ENCODE measurements at places on chromosomes 3 and 15. TPM values are rescaled to one million over a fixed set of nuclear protein-coding genes. Genes with fewer than 3 reads are reported as not detected.

Gene FBXL22
- not detected for total RNA-seq

Gene CCDC13
- total RNA-seq = 0.45 TPM

Gene ZSCAN29
- total RNA-seq = 40.5 TPM

Gene SFMBT1
- 24.0 TPM for total RNA-seq

Gene IRAK2
- total RNA-seq = 0.85 TPM

Gene IL5RA
- total RNA-seq = not detected

Gene CCR4
- 0.35 TPM for total RNA-seq

Gene INSYN1
- total RNA-seq = 14.2 TPM

Gene TMEM40
- 0.14 TPM for total RNA-seq

Gene OXTR
- 7.8 TPM for total RNA-seq

Gene MYL3
- not detected for total RNA-seq

Gene PIERCE2
- total RNA-seq = 3.8 TPM

Gene ADCY5
- total RNA-seq = 10.2 TPM

Gene PROK2
- 2.1 TPM for total RNA-seq

Gene DHFR2
- 1.3 TPM for total RNA-seq

Gene GOLGA8J
- total RNA-seq = not detected

Data from GM23338 (cell line).